DMS153 (cell line): ENCODE measurements at places on chromosomes 16 and 17.
A peak's percentile ranks its signal among the peaks of the same experiment; 100 is the strongest.

GRCh38 chr17:40547079-40547784, 18.0 kb downstream of the CCR7 start:
- DNase-seq = peak; percentile 97

GRCh38 chr17:80644536-80644935, 99.9 kb downstream of the RPTOR start:
- DNase-seq = no peak

- DNase-seq = no peak
Observed at GRCh38 chr17:75032720-75033280, 14.0 kb downstream of the ATP5PD start.

DNA sequence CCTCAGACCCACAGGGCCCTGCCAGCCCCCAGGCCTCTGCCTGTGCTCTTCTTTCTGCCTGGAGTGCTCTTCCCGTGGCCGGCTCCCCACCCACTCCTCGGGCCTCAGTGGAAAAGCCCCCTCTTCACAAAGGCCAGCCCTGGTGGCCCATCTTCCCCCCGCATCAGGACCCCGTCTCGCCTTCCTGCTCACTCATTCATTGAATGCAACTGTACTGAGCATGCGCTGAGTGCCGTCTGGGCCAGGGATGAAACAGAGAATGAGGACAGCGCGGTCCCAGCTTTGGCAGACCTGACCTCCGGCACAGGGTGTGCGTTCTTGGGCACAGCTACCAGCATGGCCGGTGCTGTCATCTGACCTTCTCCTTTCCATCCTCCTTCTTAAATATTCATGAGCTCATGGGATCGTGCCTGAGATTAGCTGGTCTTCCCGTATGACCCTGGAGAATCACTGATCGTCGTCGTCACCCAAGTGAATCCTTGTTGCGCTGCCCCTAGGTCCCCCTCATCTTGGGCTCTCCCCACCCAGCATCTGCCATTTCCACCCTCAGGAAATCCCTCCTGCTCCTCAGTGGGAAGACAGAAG, 16.4 kb upstream of the OSGIN1 start:
- DNase-seq = no peak

GRCh38 chr16:69133373-69133954, 1.0 kb downstream of the UTP4 start:
- no peak for DNase-seq

- DNase-seq = peak; percentile 57
Observed at GRCh38 chr16:77785373-77785764, 3.0 kb upstream of the VAT1L start.

DNA sequence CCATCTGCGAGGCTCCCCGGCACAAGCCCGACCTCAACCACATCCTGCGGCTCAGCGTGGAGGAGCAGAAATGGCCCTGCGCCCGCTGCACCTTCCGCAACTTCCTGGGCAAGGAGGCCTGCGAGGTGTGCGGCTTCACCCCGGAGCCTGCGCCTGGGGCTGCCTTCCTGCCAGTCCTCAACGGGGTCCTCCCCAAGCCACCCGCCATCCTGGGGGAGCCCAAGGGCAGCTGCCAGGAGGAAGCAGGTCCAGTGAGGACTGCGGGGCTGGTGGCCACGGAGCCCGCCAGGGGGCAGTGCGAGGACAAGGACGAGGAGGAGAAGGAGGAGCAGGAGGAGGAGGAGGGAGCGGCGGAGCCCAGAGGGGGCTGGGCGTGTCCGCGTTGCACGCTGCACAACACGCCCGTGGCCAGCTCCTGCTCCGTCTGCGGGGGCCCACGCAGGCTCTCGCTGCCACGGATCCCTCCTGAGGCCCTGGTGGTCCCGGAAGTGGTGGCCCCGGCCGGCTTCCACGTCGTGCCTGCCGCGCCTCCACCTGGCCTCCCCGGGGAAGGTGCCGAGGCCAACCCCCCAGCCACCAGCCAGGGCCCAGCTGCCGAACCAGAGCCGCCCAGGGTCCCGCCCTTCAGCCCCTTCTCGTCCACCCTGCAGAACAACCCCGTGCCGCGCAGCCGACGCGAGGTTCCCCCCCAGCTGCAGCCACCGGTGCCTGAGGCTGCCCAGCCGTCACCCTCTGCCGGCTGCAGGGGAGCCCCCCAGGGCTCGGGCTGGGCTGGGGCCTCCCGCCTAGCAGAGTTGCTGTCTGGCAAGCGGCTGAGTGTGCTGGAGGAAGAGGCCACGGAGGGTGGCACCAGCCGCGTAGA, 13.1 kb upstream of the PRR35 start:
- DNase-seq = peak; percentile 77

DNA sequence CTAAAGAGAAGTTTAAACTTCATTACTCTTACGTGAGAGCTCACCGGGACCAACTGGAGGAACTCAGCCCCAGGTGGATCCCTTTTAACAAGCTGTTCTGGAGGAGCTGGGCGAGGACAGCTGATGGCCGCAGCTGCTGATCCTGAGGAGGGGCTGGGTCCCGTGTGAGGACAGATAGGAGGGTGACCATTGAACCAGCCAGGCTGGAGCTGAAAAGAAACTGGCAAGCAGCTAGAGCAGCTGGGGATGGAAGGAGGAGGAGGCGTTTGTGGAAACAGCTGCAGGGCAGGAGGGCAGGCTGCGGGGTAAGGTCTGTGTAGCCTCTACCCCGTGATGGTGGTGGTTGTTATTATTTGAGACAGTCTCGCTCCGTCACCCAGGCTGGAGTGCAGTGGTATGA, 119.5 kb downstream of the AATF start:
- DNase-seq = no peak
